Fibroblast of mammary gland (primary cell): ENCODE measurements at places on chromosomes 2 and 18.

- DNase-seq = no peak
These were observed 206.3 kb downstream of the TSN start for GRCh38 chr2:121961761-121962160.

DNA sequence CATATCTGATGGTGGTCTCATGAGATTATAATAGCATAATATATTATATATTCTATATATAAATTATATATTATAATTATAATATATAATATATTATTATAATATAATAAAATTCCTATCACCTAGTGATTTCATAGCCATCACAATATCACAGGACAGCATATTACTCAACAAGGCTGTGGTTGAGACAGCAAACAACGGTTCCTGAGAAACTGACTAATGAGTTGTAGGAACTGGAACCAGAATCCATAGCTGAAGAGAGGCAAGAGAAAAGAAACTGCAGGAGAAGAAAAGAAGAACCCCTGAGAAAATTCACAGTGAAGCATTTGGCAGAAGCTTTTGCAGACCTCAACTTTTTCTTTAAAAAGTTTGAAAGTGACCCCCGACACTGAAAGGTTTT lies 84.0 kb downstream of the BCL2L11 start:
- DNase-seq = no peak

DNA sequence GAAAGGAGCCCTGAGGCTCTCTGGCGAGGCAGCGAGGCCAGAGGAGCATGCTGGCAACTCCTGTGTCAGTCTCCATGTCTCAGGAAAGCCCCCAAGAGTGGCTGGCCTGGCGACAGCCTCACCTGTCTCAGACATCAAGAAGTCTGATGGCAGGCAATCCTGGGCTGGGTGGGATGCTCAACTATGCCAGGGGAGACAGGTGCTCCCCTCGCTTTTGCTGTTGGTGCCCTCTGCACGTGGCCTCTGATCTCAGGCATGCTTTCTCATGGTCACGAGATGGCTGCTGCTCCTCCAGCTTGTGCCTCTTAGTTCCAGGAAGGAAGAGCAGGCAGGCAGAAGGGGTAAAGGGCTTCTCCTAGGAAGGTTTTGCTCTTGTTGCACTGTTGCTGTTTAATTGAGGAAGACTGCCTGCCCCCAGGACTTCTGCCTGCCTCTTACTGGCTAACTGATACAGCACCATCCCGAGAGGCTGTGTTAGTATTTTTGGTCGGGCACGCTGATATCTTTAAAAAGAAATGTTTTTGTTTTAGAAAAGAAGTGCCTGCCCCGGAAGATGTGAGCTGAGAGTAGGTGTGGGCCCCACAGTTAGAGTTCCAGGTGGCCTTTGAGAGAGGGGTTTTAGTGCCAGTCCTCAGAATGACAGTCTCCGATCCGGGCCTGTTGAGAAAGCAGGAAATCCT lies 344.8 kb upstream of the HS6ST1 start:
- no peak for DNase-seq

GRCh38 chr2:65265671-65266045 lies 38.0 kb downstream of the ACTR2 start:
- DNase-seq = no peak

DNA sequence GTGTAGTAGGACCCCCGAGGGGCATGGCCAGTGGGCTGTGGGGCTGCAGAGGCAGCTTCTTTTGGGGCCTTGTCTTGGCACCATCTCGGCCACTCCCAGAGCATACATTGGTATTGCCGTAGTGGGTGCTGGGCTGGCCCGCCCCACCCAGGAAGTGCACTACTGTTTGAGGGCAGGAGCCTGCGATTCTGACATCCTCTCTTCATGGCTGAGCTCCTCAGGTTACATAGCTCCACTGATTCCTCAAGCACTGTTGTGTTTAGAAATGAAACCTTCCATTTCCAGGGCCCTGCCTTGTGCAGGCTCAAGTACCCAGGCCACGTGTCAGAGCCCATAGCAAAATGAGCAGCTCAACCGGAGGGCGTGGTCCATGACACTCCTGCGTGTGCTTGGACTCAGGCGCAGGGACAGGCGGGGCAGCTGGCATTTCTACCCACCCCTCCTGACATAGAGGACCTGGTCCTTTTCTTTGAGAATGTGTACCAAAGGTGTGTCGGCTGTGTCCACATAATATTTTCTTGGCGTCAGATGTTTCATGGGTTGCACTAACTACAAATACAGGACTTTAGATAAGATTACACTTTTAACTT lies 67.9 kb downstream of the DGKD start:
- DNase-seq = no peak

DNA sequence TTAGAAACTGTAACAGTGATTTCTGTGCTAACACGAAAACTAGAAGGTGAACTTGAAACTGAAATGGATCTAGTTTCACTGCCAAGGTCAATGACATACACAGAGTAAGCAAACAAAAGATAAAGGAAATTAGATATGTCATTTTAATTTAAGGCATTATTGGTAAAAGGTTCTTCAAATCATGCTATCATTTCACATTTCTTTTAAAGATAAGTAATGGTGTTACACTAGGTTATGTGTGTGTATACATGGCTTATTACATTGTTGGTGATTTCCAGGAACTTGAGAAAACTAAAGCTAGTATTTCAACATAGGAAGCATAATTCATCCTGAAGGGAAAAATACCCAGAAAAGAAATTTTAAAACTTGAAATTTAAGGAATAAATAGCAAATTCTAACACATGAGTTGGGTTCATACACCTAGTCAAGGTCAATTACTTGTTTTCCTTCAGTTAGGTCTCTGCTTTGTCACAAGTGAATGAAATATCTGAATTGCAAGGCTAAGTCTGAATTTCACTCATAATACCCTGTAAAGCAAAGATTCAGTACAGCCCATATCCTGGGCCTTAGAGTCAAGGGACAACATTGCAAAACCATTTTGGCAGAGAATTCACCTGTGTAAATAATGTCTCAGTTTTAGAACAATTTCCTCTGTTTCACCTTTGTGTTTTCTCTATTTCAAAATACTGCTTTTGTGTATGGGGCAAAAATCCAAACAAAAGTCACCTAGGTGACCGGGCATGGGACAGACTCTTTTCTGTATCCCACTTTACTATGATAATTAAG lies 141.6 kb downstream of the SRBD1 start:
- peak; percentile 31 for DNase-seq

- no peak for DNase-seq
These were observed 354.3 kb downstream of the CLIP4 start for GRCh38 chr2:29469516-29469915.

DNA sequence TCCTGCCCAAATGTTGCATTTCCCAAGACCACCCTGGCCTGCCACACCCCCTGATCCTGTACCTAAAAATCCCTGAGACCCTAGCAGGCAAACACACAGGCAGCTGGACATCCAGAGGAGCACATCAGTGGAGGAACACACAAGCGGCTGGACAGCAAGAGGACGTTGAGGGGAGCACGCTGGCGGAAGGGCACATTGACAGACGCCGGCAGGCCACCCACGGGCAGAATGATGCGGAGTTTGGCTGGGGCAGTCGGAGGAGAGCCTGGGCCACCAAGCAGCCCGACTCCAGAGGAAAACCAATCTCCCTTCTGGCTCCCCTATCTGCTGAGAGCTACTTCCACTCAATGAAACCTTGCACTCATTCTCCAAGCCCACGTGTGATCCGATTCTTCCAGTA lies 47.7 kb downstream of the EMX1 start:
- no peak for DNase-seq

DNA sequence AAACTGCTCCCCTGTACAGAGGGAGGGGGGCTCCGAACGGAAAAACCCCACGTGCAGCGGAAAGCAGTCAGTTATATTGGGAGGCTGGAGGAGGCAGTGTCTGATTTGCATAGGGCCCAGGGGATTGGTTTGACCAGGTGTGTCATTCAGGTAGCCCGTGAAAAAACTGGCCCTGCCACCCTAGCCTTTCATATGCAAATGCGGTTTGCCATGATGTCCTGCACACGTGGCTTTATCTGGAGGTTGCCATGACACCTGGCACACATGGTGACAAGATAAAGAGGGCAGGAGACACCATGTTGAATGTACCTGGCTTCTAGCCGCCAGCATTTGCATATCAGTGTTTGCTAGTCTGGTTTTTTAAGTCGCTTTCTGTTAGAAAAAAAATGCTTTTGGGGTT lies 20.5 kb downstream of the SLC25A52 start:
- DNase-seq = no peak

- DNase-seq = peak; percentile 58
These were observed 149.3 kb downstream of the HAUS1 start for GRCh38 chr18:46253498-46253897.

DNA sequence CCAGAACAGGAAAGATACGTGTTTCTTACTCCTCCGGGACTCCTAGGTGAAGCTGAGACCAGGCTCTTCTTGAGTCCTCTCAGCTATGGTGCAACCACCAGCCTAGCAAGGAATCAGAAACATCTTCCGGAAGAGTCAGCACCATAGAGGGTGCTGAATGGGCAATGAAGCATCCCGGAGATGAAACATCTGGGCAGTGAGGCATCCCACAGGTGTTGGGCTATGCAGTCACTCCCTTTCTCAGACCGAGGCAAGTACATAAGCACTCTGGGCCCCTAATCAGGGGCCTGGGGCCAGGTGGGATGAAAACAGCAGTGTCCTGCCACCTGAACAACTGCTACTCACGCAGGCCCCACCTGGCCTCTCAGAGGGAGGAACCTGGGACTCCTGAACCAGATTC lies 1.4 kb upstream of the CAPN10 start:
- DNase-seq = peak; percentile 8

DNA sequence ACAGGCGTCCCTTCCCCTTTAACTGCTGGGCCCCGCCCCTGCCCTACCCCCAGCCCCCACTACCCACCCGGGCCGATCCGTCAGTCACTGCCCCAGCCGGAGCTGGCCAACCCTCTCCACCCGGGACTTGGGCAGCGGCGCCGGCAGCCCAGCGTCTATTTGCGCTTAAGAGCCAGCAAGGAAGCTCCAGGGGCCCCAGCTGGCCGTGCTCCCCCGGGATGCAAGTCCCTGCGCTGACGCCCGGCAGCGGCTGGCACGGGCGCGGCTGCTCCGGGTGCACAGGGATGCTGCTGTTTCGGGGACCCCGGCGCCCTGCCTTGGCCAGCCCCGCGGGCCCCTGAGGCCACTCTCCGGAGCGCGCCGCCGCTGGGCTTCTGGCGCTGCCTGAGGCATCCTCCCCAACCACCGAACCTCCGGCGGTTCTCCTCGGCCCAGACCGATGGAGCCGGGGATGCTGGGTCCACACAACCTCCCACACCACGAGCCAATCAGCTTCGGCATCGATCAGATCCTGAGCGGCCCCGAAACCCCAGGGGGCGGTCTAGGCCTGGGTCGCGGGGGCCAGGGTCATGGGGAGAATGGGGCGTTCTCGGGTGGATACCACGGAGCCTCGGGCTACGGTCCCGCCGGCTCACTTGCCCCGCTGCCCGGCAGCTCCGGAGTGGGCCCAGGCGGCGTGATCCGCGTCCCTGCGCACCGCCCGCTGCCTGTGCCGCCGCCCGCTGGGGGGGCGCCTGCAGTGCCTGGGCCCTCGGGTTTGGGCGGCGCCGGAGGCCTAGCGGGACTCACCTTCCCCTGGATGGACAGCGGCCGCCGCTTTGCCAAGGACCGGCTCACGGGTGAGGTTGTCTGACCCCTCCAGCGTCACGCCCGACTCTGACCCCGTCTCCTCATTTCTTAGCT lies at the start of gene TLX2:
TLX2 (plus strand) TSS at position 83 of the 903 bp plus-strand sequence; CDS start at position 440, 357 bp downstream.
- no peak for DNase-seq

DNA sequence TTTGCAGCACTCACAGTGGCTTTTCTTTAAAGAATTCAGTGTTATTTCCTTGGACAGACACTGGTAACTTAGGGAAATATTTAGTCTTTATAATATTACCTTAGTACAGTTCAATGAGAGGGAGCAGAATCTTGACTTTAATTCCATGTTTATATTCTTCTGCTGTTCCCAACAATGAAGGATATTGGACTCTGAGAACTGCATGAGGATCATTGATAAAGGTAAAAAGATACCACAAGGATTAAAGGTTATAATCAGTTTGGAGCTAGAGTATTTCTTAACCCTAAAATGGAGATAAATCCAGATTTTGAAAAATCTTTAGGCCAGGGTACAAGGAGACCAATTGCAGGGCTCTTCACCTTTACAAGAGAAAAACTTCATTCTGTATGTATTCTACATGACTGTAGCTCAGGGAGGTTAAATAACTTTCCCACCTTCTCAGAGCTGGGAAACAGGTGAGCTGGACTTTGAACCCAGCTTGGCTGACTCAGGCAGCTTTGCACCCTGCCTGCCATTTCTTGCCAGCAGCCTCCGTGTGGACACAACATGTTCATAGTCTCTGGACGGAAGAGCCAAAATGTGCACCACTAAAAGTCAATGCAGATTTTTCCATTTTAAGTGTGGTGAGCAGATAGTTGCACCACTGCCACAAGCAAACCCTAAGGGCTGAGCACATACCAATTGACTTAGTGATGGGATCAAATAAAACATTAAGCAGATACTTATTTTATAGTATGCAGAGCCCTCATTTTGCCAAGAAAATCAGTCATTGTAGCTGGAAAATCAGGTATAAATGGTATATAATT lies 26.7 kb downstream of the UPP2 start:
- no peak for DNase-seq

DNA sequence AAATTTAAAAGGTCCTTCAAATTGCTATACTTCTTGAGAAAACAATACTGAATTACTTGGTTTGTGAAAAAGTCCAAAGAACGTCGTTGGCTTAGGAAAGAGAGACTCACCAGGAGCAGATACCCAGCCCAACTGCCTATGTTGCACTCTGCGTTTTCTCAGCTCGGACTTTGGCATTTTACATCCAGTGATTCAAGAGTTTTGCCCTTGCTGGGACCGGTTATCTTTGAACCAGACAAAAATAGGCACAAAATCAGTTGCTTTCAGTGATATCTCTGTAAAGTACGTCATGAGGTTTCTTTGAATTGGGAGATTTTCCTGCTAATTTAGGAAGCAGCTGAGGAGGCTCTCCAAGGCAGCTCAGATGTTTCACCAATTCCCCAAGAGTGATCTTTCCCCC lies 29.3 kb downstream of the FHOD3 start:
- DNase-seq = no peak

- DNase-seq = no peak
These were observed 26.1 kb upstream of the SEMA4C start for GRCh38 chr2:96895746-96896651.

- DNase-seq = peak; percentile 98
These were observed 47.6 kb upstream of the IL1R1 start for GRCh38 chr2:102094917-102095316.

DNA sequence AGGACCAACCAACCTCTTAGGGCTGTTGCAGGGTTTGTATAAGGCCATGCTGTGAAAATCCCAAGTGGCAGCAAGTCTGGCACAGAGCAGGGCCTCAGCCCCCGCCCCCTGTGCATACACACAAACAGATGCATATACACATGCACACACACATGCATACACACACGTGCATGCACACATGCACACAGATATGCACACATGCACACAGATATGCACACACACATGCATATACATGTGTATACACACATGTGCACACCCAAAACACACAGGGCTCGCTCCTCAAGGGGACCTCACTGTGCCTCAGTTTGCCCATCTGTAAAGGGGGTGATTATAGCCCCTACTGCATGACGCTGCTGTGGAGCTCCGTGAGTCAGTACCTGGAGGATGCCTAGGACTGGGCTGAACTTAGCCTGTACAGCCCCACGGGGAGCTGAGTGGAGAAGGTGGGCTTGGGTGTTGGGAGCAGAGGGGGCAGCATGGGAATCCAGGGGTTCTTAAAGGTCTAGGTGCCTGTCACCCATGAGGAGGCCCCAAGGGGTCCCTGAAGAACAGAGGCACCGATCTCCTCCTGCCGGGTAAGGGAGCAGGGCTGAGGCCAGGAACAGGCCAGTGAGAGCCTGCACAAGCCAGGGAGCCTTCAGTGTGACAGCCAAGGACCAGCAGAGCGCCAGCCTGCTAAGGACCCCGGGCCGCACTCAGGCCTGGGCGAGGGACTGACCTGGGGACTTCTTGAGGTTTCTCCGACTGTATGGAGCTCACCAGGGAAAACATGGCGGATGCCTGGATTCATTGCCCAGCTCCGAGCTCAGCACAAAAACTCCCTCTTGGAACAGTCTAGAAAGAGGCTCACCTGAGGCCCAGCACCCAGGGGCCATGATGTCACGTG lies 24.0 kb upstream of the ALPI start:
- DNase-seq = no peak
